ENCODE measurements at places on chromosomes 7 and 10.
A peak's percentile ranks its signal among the peaks of the same experiment; 100 is the strongest.

DNA sequence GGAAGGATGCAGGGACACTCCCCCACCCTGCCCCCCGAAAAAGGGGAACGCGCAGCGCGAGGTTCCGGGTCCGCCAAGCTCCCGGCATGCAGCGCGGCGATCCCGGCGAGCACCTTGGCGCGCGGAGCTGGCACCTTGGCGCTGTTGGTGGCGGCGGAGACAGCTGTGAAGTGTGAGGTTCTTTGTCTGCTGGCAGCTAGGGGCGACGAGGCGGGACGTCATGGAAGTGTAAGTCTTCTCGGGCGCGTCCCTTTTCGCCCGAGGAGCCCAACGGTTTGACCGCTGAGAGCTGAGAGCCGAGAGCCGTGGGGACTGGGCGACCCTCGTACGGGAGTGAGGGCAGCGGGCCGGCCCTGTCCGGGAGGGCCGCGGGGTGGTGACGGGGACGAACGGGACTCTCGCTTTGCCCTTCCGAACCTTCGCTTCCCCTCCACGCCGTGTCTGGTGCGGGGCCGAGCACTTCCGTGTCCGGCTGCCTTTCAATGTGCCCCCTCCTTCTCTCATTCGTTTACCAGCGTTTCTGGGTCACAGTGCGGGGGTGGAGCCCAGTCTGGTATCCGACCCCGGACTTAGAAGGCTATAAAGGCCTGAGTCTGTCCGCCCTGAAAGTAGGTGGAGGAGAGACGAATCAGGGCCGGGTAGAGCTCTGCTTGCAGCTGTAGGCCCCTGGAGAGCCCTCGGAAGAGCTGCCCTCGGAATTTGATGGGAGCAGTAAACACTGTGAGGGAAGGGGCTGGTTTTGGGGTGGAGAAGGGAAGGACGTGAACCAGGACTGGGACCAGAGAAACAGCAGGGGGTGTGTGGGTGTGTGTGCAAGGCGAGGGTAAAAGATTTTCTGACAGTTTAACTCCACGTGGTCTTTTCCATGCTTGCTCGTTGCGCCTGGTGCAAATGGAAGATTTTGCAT lies at the start of gene CRCP:
Gene CRCP, plus strand, starts transcription at position 105 of the 907 bp plus-strand sequence. Its CDS starts 116 bp downstream, at position 221.
- peak; percentile 72 for DNase-seq

DNA sequence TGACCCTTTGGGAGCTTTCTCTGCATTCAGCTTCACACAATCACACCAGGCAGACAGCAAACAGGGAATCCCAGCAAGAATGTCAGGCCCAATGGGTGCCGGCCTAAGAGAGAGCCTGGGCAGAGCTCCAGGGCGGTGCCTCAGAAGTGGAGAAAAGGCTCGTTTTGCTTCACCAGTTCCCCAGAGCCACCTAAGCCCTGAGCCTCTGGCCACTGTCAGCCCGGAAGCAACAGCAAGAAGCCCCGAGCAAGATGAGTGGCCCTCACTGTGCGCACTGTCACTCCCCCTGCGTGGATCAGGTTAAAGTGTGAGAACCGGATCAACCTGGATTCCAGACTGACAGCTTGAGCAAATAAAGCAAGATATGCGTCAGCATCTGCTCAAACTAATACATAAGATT lies 14.7 kb downstream of the CNPY1 start:
- no peak for DNase-seq

DNA sequence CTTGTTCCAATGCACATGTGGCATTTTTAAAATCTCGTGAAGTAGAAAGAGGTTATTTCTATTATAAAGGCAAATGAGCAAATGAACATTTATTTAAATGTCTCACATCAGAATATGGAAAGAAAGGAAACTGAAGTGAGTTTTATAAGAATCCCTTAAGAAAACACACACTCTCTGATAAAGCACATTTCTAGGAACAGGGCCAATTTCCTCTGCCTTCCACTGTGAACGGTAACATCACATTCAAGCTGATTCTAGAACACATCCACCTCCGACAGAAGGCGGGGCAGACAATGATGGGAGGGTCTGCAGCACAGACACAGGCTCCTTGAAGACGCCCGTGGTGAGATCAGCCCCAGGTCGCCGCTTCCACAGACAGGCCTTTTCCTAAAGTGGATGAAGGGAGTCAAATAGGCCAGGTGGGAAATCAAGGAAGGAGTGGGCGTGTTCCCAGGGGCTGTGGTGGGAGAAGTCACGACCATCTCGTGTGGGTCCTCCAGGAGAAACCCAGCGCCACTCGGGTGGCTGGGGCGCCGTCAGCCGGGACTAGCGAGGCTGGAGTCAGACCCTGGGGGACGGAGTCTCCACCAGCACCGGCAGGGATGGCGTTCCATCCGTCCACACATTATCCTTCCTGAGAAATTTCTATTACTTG lies 31.1 kb downstream of the PITRM1 start:
- DNase-seq: peak; percentile 8

- peak; percentile 57 for DNase-seq
These were observed 82.2 kb downstream of the HIPK2 start for GRCh38 chr7:139695588-139695987.

DNA sequence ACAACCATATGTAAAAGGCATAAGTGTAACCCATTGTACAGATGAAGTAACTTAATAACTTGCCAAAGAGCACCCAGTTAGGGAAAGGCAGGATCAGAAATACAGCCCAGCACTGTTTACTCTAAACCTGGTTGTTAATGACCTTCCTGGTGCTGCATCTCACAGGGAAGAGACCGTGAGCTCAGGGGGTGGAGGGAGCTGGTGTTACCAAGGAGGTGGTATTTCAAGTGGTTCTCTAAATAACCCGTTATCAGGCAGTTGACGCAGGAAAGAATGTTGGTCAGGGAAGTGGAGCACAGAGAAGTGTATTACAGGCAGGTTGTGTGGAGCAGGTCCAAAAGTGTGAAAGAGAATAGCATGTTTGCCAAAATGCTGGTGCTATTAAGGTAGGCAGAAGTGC lies 4.4 kb upstream of the ST7 start:
- DNase-seq: no peak

GRCh38 chr10:32139223-32140073 lies 83.2 kb upstream of the KIF5B start:
- peak; percentile 87 for DNase-seq

- DNase-seq: peak; percentile 20
These were observed 86.1 kb upstream of the PCBD1 start for GRCh38 chr10:70974351-70974901.

DNA sequence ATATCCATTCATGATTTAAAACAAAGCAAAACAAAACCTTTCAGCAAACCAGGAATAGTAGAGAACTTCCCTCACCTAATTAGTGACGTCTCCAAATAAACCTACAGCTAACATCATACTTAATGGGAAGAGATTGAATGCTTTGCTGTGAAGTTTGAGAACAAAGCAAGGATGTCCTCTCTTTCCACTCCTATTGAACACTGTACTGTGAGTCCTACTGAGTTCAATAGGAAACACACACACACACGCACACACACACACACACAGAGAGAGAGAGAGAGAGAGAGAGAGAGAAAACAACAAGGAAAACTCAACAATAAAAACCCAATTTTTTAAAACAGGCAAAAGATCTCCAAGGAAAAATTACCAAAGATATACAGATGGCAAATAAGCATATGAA lies 32.3 kb downstream of the PODXL start:
- DNase-seq: no peak

DNA sequence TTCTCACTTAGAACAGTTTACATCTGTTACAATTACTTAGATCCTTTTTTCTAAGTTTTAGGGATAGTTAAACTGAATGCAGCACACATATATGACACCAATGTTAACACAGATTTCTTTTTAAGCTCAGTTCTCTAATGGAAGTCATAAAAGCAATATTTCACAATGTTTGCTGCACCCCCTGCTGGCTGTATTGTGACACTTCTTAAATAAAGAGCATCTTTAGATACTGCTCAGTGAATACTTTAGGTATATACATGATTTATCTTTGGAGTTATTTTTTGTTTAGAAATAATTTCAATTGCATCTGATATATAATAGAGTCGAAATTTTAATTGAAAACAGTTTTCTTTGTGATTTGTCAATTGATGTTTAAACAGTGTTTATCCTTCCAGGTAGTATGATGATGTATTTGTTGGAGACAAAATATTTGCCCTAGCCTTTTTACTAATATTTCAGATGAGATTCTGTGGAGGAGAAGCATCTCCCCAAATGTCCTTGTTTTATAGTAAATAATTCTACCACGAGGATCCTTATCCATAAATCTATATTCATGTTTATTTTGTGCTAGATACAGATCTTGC lies 174.4 kb downstream of the ST7 start:
- DNase-seq: peak; percentile 58

GRCh38 chr7:129909669-129910068 lies 43.1 kb downstream of the UBE2H start:
- DNase-seq: no peak

DNA sequence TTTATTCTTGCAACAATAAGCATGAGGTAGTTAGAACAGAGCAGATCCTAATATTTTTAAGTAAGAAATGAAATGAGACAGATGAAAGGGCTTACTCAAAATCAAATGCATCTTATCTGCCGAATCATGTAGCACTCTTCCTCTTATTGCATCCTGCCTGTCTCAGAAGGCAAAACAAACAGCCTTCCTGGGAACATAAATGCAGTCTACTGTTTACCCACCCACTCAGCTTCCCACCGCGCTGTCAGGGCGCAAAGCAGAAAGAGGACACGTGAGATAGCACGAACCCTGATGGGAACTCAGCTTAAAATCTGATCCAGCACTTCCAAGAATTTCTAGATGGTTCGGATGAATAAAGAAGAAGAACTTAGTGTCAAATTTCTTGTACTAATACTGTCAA lies 114.4 kb upstream of the CDK1 start:
- no peak for DNase-seq

Data from fibroblast of skin of abdomen (primary cell).